Stimulated activated CD8-positive, alpha-beta memory T cell treated with anti-CD3 and anti-CD28 coated beads, Interleukin-7, amount 100 ng/mL, for 1 hour (primary cell): ENCODE measurements at places on chromosomes 2 and 18.

GRCh38 chr2:203626952-203627681 lies 79.3 kb upstream of the CD28 start:
- no peak for DNase-seq

DNA sequence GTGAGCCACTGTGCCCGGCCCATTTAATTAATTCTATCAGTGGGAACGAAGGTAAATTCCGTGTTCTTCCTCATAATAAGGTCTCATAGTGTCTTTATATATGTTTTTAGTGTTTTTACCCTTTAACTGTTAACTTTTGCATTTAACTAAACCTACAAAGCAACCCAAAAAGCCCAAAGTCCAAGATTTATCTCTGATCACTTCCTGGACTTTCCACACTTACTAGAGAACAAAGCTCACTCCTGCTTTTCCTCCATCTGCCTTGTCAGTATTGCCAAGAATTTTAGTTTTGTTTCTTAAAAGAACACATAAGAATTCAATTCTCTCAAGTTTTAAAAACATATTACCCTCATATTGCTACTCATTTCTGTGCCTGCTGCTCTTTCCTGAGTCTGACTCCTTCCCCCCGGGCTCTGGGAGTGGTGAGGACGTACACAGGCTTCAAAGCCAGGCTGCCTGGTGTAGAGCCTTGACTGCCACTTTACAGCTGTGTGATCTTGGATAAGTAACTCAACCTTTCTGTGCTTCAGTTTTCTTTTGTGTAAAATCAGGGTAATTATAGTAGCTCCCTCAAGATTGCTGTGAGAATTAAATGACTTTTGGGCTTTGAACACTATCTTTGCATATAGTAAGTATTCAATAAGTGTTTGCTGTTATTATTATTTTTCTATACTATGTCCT lies 24.9 kb upstream of the GPR155 start:
- no peak for DNase-seq

GRCh38 chr2:43312755-43313641 lies 86.6 kb upstream of the ZFP36L2 start:
- DNase-seq: no peak

DNA sequence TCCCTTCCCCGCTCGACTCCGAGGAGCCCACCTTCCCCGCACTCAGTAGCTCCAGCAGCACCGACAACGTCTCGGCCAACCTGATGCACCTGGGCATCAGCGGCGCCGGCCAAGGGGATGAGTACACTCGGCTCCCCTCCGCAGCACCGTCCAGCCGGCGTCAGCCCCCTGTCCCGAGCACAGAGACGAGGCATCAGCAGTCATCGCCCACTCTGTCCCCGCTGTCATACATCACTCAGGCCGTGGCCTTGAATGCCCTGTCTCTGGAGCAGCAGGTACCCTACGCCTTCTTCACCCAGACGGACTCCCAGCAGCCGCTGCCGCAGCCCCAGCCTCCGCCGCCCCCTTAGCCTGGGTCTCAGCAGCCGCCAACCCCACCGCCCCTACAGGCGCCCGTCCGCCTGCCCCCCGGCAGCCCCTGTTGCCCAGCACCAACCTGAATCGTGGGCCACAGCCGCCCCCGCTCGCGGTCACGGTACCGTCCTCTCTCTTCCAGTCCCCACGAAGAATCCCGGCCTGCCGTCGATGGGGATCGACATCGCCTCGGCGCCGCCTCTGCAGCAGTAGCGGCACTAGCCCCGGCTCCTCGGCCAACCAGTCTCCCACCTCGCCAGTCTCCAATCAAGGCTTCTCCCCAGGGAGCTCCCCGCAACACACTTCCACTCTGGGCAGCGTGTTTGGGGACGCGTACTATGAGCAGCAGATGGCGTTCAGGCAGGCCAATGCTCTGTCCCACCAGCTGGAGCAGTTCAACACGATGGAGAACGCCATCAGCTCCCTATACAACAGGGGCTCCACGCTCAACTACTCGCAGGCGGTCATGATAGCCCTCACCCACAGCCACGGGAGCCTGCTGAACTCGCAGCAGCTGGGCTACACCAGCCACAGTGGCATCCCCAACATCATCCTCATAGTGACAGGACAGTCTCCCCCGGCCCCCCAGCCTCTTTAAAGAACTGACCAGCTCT lies 1195.9 kb upstream of the CHAC2 start:
- DNase-seq: no peak

GRCh38 chr2:650343-651310 lies 26.6 kb downstream of the TMEM18 start:
- DNase-seq: no peak
